Activated CD8-positive, alpha-beta memory T cell treated with anti-CD3 and anti-CD28 coated beads for 48 hours (primary cell): ENCODE measurements at places on chromosomes 16 and 17.

DNA sequence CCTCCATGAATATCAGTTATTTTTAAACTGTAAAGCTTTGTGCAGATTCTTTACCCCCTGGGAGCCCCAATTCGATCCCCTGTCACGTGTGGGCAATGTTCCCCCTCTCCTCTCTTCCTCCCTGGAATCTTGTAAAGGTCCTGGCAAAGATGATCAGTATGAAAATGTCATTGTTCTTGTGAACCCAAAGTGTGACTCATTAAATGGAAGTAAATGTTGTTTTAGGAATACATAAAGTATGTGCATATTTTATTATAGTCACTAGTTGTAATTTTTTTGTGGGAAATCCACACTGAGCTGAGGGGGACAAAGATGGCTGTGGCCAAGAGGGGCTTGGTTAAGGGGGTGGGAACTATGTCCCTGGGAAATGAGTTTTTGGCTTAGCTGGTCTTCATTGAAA is 2.3 kb downstream of the CCL11 start:
- no peak for DNase-seq

DNA sequence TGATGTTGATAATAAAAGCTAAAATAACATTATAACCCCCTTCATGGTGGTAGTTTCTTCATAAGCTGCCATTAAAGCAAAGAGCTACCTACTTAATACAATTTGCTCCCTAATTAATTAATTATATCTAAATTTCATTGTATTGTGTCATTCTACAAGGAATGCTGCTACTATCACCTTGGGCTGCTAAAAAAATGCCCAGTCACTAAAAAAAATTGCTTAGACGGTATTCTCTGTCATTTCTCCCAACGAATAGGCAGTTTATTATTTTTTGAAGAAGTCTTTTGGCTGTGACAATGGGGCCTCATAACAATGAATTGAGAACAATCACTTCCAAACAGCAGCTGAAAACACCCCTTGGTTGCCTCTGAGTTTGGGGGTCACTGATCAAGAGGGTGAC is 59.5 kb downstream of the XYLT1 start:
- no peak for DNase-seq

DNA sequence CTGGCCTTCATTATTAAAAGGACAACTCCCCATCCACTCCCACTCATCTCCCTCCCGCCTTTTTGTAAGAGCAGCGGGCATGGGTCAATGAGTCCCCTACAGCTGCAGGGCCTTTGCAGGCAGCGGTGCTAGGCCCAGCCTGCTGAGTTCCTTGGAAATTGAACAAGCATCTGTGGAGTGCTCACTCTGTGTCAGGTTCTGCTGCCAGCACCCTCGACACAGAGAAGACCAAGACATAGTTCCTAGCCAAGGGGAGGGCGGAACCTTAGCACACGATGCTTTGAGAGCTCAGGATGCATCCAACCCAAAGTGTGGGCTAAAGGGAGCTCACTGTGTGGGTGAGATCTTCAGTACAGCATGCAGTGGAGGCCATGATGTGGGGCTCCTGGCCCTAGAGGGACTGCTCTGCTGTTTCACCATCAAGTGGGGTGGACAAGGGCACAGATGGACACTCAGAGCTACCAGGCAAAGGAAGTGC is 27.6 kb downstream of the RMI2 start:
- no peak for DNase-seq

DNA sequence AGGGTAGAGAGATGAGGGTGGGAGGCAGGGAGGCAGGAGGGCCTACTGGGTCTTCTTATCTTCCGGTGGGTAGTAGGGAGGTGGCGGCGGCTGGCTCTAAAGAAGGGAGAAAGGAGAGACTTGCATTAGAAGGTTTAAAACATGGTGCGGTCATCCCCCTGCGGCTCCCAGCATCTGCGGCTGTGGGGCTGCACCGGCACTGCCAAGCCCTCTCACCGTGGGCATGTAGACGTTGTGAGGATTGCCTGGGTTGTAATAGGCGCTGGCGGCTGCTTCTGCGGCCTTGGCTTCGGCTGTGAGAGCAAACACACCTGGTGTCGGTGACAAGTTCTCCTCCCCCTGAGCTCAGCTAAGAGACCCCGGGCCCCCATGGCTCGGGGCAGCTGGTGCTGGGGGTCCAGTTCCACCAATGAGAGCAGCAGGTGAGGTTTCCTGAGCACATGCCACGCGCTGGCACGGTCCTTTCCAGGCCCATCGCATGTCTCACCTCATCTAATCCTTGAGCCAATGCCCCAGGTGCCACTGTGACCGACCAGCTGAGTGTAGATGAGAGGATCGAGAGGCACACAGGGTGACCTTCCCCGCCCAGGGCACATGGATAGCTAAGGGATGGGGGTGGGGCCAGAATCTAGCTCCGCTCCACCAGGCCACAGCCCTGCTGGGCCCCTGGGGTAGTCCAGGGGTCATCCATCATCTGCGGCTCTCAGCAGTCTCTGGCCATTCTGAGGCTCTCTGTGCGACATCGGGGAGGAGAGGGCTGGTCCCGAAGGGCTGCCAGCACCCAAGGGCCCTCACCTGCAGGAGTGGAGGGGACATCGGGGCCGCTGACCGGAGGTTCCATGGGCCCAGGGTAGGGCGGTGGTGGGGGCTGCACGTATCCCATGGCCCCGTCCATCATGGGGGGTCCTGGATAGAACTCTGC is 2.7 kb upstream of the UNC13D start:
- DNase-seq = no peak

- no peak for DNase-seq
Measured at GRCh38 chr16:49902908-49903307, 47.0 kb upstream of the ZNF423 start.

GRCh38 chr16:84959784-84960417 is 51.4 kb downstream of the ZDHHC7 start:
- DNase-seq = no peak

DNA sequence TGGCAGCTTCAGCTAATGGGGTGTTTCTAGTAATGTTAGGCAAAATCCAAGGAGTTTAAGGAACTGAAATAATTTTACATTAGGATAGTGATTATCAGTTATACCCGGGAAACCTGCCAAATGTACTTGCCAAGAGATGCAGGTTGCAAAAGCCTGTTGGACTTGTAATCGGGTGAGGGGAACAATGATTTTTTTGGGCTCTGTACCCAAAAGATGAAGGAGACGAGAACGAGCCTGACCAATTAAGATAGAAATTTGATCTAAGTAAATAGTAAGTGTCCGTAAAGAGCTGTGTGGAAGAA is 56.3 kb upstream of the ARL4D start:
- no peak for DNase-seq

GRCh38 chr16:68973611-68974120 is 130.3 kb downstream of the TANGO6 start:
- no peak for DNase-seq

GRCh38 chr17:17837966-17838962 is 1.5 kb upstream of the SREBF1 start:
- no peak for DNase-seq

DNA sequence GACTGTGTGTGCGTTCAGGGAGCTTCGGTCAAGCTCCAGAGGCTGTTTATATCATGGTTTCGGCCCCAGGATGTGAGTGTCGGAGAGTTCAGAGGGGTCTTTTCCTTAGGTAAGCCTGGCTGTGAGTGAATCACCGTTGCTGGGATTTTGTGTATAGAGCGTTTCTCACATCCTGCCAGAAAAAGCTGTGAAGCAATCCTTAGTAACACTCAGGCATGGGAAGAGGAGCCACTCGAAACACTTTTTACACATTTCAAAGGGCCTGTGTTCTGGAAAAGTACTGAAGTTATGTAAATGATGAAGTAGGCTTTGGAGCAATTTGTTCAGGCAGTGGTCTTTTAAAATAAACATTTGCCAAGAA is 662 bp downstream of the PGS1 start:
- no peak for DNase-seq

DNA sequence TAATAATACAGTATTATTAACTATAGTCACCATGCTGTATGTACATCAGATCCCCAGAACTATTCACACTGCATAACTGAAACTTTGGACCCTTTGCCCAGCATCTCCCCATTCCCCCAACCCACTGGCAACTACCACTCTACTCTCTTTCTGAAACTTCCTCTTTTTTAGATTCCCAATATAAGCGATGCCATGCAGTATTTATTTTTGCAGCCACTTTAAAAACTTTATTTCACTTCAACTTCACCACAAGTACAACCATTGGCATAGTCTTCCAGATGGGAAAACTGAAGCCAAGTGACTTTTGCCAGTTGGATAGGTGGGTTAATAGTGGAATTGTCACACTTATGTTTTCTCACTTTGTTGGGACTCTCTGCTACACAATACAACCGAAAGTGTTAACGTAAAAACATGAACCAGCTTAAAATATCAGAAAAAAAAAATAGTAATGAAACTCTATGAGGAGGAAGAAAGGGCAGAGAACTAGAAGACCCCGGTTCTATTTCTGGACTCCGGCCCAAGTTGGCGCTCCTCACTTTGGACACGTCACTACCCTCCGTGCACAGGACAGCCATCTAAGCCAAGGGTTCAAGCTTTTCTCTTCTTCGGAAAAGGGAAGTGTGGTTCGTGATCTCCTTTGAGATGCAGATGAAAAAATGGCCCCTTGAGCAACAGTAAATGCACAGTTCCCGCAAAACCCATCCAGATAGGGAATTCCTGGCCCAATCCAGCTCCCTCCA is 743 bp downstream of the SHCBP1 start:
- DNase-seq = no peak

- no peak for DNase-seq
Measured at GRCh38 chr17:31687505-31688126, 171.4 kb downstream of the COPRS start.

DNA sequence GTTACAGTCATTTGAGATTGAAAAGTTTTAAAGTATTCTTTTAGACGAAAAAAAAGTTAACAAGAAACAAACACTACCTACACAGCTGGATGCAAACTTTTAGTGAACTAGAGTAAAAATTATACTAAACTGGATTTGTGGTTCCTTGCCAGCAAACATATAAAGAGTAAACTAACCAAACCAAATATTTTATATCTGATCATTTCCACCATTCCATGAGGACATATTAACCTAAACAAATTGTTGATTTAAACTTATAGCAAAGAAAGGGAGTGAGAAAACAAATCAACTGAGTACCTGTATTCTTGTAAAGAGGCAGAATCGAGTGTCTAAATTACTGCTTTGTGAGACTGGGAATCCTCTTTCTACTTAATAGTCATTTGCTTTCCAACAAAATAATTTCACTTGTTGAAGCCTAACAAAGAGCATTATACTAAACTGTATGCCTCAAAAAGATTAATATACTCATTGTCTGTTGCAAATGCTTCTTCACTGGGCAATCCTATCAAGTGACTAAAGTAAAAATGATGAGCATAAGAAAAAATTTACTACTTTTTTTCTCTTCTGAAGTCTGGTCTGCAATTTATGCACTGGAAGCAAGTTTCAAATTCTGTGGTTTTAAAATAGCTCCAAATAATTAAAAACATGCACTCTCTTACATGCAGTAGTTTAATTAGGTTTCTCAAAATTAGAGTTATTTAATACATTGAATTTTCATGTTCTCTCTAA is 37.5 kb downstream of the AKAP10 start:
- no peak for DNase-seq

- DNase-seq = peak; percentile 23
Measured at GRCh38 chr16:69105501-69106361, at the start of gene HAS3. Gene HAS3, plus strand, starts transcription at chr16:69105653. Its CDS starts 3,743 bp downstream, at chr16:69109396.

- no peak for DNase-seq
Measured at GRCh38 chr16:30449116-30449435, 3.4 kb upstream of the SEPHS2 start.

DNA sequence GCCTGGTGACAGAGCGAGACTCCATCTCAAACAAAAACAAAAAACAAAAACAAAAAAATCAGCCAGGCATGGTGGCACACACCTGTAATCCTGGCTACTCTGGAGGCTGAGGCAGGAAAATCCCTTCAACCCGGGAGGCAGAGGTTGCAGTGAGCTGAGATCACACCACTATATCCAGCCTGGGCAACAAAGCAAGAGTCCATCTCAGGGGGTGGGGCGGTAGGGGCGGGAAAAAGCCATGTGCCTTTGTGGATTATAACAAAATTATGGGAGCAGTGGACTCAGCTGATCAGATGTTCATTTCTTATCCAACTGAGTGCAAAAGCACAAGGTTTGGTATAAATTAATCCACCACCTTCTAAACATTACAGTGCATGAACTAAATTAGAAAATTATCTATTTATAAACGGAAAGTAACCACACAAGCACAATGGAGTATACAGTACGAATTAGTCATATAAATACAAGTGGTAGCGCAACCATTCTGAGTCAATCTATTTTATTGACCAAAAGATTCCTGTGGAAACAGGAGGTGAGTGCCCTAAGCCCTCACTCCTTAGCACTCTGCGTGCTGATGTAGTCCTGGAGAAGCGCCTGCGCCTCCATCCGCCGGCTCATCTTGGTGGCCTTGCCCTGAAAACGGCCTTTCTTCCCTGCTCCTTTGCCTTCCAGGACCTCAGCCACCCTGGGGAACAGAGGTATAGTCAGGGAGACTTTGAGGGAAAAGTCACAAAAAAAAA is 14.0 kb downstream of the AARSD1 start:
- DNase-seq = no peak

DNA sequence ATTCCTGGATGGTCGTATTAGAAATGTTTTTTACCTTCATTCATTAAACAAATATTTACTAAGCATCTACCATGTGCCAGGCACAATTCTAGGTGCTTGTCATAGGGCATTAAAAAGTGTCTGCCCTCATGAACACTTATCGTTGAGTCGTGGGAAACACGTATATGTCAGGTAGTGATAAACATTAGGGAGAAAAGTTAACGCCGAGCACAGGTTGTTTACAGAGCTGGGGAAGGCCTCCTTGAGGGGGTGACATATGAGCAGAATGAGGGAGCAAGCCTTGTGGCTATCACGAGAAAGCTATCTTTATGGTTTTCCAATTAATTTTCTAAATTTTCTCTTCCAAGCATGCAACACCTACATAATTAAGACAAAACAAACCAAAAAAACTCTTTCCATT is 985 bp upstream of the ZNF213 start:
- no peak for DNase-seq

GRCh38 chr16:9625122-9625521 is 533.7 kb downstream of the HAPSTR1 start:
- DNase-seq = no peak

DNA sequence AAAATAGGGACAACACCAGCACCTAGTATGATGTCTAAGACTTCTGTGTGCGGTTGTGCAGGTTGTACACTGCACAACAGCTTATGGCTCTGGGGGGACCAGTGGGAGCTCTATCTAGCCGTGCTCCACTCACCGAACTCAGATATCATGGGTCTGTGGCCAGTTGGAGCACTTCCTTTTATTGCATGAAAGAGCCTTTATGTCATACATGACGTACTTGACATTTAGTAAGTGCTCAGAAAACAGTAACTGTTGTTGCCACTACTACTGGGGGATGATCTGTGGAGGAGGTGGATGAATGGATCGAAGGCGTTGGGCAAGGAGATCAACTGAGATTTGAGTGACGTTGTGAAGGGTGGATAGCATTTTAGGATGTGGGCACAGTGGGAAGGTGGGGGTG is 368.8 kb downstream of the SNX29 start:
- no peak for DNase-seq

- DNase-seq = no peak
Measured at GRCh38 chr17:80122026-80122575, 20.7 kb downstream of the GAA start.

GRCh38 chr16:57577691-57578224 is 35.3 kb downstream of the ADGRG5 start:
- no peak for DNase-seq
